Sigmoid colon (tissue), 7 donors: ENCODE measurements at places on chromosomes 1 and 21. TPM values are rescaled to one million over a fixed set of nuclear protein-coding genes. Genes with fewer than 3 reads are reported as not detected.

VWA5B1 gene
- total RNA-seq: 0.16 TPM

C1orf50 gene
- 3.5 TPM for total RNA-seq

DNA sequence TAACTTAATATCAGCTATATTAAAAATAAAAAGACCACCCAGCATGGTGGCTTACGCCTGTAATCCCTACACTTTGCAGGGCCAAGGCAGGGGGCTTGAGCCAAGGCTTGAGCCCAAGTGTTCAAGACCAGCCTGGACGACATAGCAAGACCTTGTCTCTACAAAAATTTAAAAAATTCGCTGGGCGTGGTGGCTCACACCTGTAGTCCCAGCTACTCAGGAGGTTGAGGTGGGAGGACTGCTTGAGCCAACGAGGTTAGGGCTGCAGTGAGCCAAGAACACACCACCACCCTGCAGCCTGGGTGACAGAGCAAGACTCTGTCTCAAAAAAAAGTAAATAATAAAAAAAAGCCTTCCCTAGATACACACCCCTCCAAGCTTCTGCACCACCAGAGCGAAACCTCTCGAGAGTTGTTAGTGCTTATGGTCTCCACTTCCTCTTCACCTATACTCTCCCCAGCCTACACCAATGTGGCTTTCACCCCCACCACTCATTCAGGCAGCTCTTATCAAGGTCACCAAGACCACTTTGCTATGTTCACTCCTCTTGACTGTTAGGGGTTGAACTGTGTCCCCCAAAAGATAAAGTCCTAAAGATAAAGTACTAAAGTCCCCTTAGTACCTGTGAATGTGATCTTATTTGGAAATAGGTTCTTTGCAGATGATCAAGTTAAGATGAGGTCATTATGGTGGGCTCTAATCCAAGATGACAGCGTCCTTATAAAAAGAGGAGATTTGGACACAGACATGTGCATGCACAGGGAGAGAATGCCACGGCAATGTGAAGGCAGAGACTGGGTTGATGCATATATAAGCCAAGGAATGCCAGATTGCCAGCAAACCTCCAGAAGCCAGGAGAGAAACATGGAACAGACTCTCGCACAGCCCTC is 6.8 kb upstream of the PPP1R15B start:
- DNase-seq: no peak

IL10RB gene
- total RNA-seq: 26.2 TPM

DNA sequence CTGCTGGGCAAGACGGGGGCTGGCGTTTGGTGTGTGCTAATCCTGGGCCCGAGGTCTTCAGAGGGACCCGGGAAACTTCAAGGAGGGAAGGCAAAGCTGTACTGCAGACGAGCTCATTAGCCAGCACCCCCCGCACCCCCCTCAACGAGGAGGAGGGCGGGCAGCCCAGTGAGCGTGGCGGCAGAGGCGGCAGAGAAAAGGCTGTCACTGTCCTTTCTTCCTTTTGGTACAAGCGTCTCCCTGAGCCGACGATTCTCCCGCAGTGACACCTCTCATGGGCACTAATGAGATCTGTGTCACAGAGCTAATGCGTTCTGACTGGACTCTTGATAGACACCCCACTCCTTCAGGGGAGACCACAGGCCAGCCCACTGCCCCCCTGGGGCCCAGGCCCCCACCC is 29.5 kb downstream of the DMAP1 start:
- no peak for DNase-seq

SLC9C2 gene
- total RNA-seq: not detected

BCAR3 gene
- total RNA-seq: 12.3 TPM

- no peak for DNase-seq
Measured at GRCh38 chr1:9630331-9631111, 21.0 kb upstream of the PIK3CD start.

AK5 gene
- 1.5 TPM for total RNA-seq

MIXL1 gene
- total RNA-seq: not detected
